ENCODE measurements at places on chromosomes 16 and 17.
A peak's percentile ranks its signal among the peaks of the same experiment; 100 is the strongest.

GRCh38 chr17:32157225-32157624, 14.9 kb downstream of the RHOT1 start:
- DNase-seq: no peak

GRCh38 chr16:3152277-3152990, 17.6 kb downstream of the ZNF213 start:
- peak; percentile 81 for DNase-seq

- no peak for DNase-seq
Observed at GRCh38 chr17:56441308-56441707, 152.2 kb upstream of the NOG start.

- DNase-seq: no peak
Observed at GRCh38 chr17:422196-422930, 69.8 kb upstream of the RPH3AL start.

- DNase-seq: no peak
Observed at GRCh38 chr17:57999010-57999495, 8.0 kb downstream of the SRSF1 start.

GRCh38 chr16:48932216-48932855, 322.4 kb upstream of the N4BP1 start:
- no peak for DNase-seq

DNA sequence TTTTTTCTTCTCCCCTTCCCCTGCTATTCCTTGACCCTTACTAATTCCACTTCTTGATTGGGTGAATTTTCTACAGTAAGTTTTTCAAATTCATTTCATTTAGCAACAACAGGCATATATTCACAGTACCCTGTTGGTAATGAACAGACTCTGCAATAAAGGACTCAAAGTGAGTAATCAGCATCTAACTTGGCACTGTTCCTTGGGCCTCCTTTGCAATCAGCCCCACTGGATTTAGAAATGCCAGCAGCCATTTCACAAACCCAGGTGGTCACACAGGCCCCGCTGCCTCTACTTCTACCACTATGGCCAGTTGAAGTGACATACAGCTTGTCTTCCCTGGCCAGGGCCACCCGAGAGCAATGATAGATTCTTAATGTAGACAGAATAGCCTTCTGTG, 113.8 kb downstream of the CYB561 start:
- DNase-seq: no peak

DNA sequence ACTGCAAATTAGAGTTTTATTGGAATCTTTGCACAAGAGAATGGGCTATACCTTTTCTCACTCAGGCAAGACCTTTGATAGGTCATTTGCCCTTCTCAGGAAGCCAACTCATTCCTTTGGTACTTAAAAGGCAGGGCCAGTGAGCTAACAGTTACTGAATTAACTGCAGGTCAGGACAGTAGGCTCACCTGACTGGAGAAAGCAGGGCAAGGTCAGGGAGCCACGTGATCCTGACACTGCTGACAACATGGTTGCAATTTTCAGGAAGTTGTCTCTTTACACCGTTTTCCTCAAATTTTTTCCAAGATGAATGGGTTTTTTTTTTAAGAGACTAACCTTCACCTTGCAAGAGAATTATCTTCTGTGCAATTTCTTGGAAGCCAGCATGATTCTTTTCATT, 21.1 kb downstream of the CPSF4L start:
- DNase-seq: no peak

DNA sequence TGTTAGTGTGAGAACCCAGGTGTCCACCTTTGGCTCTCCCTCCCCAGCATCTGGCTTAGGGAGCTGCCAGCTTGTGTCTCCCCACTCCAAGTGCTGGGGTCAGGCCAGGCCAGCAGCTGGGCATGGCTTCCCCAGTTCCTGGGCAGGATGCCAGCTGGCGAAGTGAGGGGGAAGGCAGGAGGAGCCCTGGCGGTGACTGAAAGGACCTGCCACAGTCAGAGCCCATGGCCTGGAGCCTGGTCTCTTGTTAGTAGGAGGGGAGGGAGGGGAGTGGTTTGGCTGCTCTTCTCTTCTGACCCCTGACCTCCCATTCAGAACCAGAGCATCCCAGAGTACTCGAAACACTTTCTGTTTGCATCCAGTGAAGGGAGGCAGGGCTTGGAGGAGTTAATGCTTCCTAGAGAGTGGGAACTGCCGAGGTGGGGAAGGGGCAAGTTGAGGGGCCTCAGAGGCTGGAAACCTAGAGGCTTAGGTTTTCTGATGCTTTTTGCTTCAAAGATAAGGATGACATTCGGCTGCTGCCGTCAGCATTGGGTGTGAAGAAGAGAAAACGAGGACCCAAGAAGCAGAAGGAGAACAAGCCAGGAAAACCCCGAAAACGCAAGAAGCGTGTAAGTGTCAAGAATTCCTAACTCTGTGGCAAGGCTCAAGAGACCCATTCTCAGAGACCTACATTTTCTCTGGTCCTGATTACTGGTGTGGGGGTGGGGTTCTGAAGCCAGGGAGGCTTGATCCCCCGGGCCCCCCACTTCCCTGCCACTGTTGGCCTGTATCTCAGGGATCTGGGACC, 772 bp downstream of the CHD3 start:
- DNase-seq: peak; percentile 40

DNA sequence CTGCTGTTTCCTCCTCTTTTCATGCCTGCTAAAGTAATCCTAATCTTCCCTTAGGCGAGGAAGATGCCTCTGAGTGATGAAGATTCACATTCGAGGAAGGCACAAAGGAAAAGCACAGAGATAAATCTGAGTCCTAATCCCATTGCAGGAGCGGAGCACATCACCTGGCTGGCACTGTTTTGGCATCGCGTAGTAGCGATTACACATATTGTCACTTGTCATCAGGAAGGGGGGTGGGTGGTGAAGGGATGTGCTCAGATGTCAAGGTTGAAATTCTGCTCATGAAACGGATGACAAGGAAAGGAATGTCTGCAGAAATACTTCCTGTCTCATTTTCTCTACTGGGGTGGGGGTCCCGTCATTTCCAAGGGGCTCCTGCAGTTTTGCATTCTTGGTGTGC, 363.1 kb upstream of the EEF2KMT start:
- no peak for DNase-seq

- no peak for DNase-seq
Observed at GRCh38 chr16:86707171-86707570, 128.8 kb downstream of the FOXL1 start.

Data from activated T-cell treated with anti-CD3 and anti-CD28 coated beads, Interleukin-2, amount 50 U/mL, for 1 hour (primary cell).